Omental fat pad (tissue), 4 donors: ENCODE measurements at places on chromosomes 11 and 22. TPM values are rescaled to one million over a fixed set of nuclear protein-coding genes. Genes with fewer than 3 reads are reported as not detected.

DNA sequence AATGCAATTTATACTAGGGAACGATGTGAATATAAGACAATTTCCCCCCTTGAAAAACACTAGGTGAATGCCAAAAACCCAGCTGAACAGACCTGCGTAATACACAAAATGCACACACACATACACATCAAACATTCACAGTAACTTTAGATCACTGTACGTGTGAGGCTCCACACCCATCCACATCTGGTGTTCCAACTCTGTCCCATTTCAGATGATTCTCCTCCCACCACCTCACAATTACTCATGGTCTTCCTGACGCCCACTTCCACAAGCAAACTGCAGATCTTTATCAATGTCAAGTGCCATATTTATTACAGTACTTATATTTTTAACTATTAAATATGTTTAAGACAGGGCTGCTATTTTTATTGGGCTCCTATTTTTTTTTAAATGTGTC, 57.8 kb upstream of the TENM4 start:
- no peak for DNase-seq

DNA sequence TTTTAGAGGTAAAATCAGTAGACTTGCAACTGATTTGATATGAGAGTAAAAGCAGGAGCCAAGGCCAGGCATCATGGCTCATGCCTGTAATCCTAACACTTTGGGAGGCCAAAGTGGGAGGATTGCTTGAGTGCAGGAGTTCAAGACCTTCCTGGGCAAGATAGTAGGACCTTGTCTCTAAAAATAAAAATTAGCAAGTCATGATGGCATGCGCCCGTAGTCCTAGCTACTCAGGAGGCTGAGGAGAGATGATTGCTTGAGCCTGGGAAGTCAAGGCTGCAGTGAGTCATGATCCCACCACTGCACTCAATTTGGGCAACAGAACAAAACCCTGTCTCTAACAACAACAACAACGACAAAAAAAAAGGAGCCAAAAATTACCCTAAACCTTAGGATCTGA, 13.5 kb downstream of the SGSM3 start:
- DNase-seq, result no peak

GRCh38 chr11:70762810-70763209, 364.5 kb downstream of the CTTN start:
- no peak for DNase-seq

DNA sequence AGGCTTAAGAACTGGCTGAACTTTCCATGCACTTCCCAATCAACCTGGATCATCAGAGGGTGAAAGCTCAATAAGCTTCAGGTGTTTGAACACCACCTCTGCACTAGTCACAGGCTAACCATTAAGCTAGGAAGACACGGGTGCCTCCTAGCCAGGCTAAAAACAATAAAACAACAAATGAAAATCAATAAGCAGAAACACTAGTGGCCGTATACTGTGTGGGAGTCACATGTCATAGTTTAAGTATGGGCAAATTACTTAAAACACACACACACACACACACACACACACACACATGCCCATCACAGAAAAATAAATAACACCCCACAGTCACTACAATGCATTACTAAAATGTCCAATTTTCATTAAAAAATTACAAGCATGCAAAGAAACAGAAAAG, 85.2 kb downstream of the APOL5 start:
- no peak for DNase-seq

DNA sequence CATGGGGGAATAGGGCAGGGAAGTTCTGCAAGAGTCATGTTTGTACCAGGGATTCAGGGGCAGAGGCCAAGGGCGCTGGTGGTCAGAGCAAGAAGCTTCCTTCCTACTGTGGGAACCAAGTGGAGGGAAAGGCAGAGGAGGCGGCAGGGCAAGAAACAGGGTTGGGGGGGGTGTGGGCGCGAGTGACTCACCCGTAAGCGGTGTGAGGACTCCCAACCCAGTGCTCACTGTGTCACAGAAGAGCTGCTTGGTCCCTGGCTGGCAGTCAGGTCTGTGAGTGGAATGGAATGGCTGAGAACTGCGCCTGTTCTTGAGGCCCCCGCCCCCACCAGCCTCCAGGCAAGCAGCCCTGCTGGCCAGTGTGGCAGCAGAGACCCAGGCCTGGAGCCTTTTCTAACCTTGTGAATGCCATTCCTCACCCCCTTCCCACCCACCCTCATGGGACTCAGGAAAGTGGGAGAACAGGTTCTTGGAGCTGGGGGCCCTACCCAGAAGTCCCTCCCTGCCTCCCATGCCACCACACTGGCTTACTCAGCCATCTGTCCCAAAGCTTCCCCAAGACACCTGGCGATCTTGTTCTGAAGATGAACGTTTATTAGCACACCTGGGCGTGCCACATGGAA, 4.7 kb downstream of the LRRC10B start:
- DNase-seq, result no peak

HYLS1 gene
- 2.6 TPM for total RNA-seq

SCN3B gene
- 2.0 TPM for total RNA-seq

GRCh38 chr11:35035894-35036408, 103.0 kb upstream of the CD44 start:
- no peak for DNase-seq

LMO1 gene
- total RNA-seq, result not detected

NTM gene
- total RNA-seq, result 0.56 TPM

- no peak for DNase-seq
Observed at GRCh38 chr11:2310786-2311352, 9.1 kb downstream of the TSPAN32 start.

TSPAN4 gene
- 188 TPM for total RNA-seq

DNA sequence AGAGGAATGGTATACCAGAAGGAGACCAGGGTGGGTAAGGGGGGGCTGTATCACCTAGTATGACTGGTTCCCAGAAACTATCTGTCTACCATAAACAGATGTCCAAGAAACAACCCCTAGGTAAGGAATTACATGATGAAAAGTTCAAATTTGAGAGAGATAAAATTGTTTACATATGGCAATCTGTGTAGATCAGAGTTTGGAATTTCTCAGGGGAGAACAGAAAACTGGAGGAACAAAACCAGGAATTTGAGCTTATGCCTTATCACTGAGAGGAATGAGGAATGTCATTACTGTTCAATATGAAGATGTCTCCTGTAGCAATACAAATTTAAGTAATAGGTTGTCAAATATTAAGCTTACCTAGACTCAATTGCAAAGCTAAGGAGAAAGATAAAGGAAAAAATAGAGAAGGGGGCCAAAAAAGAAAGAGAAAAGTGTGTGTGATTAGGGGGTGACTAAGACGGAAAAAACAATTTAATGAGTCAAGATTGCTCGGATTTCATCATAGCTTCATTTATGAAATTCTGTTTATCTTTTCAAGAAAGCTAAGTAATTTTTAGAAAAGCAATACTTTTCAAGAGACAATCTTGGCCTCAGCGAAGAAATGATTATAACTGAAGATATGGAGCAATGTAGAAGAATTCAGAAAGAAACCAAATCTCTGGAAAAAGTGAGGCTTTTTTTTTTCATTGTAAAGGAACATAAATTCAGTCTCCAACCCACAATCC, 117.8 kb downstream of the APOL5 start:
- no peak for DNase-seq

- no peak for DNase-seq
Observed at GRCh38 chr22:35731321-35731720, 13.6 kb downstream of the APOL5 start.

GRCh38 chr11:122809866-122810265, 28.4 kb upstream of the CRTAM start:
- no peak for DNase-seq

GRCh38 chr22:27327497-27327896, 474.1 kb downstream of the MN1 start:
- no peak for DNase-seq

PRR33 gene
- not detected for total RNA-seq

DNA sequence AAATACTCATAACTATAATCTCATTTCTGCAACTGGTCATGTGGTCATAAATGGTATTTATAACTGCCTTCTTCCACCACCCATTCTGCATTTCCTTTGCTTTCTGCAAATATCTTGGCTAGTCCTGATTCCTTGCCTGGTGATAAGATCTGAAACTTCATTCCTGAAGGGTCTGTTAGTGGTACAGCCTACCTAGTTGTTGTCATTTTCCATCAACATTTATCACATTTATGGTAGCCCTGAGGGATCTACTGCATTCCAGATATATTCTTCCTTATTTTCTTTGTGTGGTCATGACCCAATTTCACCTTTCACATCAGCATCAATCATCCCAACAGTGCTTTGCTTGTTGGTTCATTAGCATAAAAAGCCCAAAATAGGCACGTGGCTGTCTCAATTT, 50.1 kb downstream of the DDX6 start:
- DNase-seq, result no peak

DNA sequence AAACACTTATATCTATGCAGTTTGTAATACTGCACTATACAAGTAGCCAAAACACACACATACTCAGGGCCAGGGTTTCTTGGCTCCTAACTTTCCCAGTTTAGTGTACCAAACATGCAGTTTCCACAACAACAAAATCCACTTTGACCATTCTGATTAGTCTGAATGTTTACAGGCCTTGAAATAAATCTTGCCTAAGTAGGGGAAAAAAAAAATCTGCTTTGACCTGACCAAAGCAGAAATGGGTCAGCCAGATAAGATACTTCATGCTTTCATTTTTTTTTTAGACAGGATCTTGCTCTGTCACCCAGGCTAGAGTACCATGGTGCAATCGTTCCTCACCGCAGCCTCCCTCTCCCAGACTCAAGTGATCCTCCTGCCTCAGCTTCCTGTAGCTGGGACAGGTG, 10.1 kb downstream of the PRR14L start:
- no peak for DNase-seq

DEFB131B gene
- total RNA-seq, result not detected

- DNase-seq, result no peak
Observed at GRCh38 chr11:65278356-65278755, 16.6 kb downstream of the POLA2 start.
